ENCODE measurements at places on chromosomes 7 and 10. TPM values are rescaled to one million over a fixed set of nuclear protein-coding genes. Genes with fewer than 3 reads are reported as not detected.

CYP2C8 gene
- not detected for total RNA-seq

ITPRID1 gene
- not detected for total RNA-seq

LDB3 gene
- 0.13 TPM for total RNA-seq

TRIM50 gene
- total RNA-seq, result under 0.01 TPM

CHRM2 gene
- not detected for total RNA-seq

Data from mammary epithelial cell (primary cell).